Stimulated activated CD8-positive, alpha-beta memory T cell treated with anti-CD3 and anti-CD28 coated beads, Interleukin-7, amount 100 ng/mL, for 24 hours (primary cell): ENCODE measurements at places on chromosomes 2 and 18.

DNA sequence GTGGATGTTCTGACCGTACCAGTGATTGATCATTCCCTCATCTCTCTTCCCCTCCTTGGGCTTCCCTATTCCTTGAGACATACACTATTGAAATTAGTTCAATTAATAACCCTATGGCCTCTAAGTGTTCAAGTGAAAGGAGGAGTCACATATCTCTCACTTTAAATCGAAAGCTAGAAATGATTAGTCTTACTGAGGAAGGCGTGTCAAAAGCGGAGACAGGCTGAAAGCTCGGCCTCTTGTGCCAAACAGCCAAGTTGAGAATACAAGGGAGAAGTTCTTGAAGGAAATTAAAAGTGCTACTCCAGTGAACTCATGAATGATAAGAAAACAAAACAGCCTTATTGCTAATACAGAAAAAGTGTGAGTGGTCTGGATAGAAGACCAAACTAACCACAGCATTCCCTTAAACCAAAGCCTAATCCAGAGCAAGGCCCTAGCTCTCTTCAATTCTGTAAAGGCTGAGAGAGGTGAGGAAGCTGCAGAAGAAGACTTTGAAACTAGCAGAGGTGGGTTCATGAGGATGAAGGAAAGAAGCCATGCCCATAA lies 144.4 kb upstream of the LYPD6 start:
- DNase-seq = no peak

- DNase-seq = no peak
These were observed 293.9 kb downstream of the SATB2 start for GRCh38 chr2:199163613-199164458.

GRCh38 chr2:88735853-88736252 lies 44.4 kb downstream of the RPIA start:
- peak; percentile 12 for DNase-seq

GRCh38 chr2:190575263-190575662 lies 40.7 kb upstream of the NEMP2 start:
- no peak for DNase-seq

DNA sequence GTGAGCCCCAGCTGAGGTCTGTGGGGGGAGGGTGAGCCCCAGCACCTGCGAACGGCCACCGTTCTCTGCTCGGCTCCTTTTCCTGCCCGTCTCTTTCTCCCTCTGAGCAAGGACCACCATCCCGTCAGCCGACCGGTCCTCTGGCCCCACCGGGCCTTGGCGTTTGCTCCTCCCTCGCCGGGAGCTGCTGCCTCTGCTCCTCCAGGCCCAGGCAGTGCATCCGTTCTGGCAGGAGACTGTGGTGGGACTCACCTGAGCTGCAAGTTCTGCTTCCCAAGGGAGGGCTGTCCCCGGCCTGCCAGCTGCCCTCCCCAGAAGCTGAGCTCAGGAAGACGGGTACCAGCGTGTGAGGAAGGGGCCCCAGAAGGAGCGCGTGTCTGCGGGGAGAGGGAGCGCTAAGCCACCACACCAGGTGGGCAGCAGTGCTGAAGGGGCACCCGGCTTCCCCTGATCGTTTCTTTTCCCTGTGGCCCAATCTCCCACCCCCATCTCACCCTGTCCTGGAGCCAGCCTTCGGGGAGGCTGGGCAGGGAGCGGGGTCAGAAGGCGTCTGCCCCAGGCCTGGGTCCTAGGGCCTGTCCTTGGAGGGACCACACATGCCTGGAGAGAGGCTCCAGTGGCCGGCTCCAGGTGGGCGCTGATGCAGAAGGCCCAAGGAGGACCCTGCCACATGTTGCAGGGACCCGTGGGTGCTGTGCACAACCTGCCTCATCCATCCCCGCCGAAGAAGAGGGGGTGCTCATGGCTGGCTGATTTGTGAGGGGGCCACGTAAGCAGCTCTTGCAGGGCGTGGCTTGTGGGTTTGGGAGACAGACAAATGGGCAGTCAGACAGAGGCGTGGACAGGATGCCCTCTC lies 2.5 kb upstream of the RTP5 start:
- no peak for DNase-seq

- no peak for DNase-seq
These were observed 6.9 kb upstream of the CTDP1 start for GRCh38 chr18:79672490-79673276.

DNA sequence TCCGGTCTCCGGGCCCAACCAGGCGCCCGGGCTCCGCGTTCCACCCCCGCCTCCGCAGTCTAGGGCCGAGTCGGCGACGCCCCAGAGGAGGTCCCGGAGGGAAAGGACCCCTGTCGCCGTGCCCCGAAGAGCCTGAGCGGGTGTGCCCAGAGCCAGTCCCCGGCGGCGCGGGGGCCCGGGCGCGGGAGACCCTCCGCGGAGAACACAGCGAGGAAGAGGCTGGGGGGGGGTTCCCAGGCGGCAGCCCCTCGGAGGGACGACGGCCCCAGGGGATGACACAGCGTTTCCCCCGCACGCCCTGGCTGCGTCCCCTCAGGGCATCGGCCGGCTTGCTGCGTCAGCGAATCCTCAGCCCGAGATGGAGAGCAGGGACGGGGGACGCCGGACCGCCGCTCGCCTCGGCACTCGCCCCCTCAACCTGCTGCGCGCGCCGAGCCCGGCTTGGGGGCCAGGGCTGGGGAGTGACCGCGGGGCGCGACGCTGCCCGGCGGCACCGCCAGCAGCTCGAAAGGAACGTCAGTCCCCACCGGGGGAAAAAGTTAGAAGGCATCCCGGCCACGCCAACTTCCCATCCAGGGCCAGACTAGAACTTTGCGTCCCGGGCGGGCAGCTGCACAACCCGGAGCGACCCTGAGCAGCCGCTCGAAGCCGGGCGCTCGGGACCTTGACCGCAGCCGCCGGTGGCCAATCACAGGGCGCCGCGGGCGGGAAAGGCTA lies 711 bp downstream of the SFXN5 start:
- no peak for DNase-seq

GRCh38 chr18:21605213-21605612 lies 4.7 kb upstream of the ESCO1 start:
- DNase-seq = no peak

- no peak for DNase-seq
These were observed 945.1 kb upstream of the PIK3C3 start for GRCh38 chr18:41009926-41010325.

DNA sequence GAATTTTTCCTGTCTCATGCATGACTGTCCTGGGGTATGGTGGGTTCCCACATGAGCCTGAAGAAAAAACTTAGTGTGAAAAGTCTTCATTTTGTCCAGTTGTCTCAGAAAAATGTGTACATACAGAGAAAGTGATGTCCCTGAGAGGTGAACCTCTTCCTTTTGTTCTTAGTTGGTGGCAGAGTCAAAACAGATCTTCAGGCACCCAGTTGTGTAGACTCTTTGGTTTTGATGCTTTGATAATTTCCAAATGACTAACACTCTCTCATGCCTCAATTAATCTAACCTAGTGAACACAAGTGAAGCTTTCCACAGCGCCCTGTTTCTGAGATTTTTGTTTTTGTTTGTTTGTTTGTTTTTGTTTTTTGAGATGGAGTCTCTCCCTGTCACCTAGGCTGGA lies 273.5 kb downstream of the PIK3C3 start:
- DNase-seq = no peak

DNA sequence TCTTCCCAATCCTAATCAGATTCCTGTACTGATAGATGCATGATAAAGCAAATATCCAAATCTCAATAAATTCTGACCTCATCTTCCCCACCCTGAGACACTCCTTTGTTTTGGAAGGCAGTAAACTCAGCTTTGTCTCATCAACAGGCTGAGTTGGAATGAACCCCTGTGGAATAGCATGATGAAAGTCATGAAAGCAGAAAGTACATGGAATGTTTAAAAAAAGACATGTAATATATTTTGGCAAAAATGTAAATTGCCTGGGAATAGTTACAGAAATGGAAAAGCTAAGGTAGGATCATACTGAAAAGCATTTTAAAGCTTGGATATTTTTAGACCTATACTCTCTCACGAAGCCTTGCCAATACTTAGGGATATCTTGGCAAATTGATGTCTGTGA lies 468.7 kb upstream of the CDH7 start:
- DNase-seq = no peak

DNA sequence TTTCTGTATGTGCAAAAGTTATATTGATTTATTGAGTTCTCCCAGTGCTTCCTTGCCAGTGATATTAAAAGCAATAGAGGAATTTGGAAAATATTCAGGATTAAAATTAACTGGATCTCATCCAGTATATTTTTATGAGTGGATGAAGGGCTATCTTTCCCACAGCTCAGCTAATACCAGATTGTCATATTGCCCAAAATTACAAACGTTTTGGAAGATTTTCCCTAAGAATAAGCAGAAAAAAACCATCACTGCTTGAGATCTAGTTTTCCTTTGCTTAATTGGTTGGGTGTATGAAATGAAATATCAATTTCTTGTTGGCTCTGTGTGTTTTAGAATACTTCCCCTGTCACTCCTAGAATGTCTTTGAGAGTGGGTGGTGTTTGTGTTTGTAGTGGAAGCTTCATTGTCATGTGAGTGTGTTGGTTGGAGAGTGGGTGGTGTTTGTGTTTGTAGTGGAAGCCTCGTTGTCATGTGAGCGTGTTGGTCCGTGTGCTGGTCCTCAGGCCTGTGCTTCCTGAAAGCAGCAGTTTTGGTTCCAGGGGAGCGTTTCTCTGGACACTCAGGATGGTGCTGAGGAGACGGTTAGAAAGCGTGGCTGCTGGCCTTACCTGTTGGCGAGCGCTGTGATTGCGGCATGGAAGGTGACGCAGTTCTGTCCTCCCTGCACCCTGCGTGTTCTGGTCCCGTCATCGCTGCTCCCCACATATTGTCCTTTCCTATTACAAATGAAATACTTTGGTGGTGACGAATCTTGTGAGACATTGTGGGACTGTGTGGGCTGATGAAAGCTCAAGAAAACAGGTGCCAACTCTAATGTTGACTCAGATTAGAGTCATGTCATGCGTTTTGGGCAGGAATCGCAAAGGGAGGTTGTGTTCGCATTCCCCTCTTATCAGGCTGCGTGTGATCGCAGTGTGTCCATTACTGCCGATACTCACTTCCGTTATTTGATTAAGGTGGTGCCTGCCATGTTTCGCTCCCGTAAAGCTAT lies 12.4 kb downstream of the ASB1 start:
- peak; percentile 12 for DNase-seq

DNA sequence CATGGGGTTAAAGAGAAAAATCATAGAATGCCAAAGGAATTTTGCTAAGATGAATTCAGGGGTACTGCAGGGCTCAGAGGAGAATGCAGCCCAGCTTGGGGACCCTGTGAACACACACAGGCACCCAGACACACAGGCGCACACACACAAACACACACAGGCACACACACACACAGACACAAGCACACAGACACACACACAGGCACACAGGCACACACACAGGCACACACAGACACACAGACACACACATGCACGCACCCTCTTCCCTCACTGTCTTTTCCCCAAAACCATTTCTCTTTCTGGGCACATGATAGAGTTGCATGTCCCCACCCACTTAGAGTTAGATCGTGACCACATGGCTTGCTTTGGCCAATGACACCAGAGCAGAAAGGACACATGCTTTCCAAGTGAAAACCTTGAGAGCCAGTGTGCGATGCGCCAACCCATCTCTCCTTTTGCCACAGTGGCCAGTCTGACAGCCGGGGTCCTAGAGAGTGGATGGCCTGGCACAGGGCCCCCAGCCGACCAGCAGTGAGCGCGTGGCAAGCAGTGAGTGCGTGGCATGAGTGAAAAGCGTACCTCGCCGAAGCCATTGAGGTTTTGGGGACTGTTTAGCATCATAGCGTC lies 163.3 kb downstream of the KLHL29 start:
- DNase-seq = no peak

DNA sequence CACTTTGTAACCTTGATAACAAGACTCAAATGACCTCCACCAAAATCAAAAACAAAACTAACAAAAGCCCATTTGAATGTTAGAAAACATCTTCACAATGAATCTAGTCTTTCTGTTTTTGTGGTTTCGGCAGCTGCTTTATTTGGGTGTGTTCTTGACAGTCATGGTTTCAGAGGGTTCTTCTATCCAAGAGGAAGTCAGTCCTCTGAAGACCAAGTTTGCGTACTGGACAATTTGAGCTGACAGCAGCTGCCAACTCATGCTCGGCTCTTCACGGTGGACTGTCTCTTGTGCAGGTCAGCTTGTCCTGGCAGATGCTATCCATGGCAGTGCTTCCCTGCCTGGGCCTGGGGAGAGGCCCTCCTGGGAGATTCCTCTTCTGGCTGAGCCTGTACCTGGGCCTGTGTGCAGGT lies 91.0 kb downstream of the TMEM17 start:
- DNase-seq = no peak

GRCh38 chr2:101855776-101856175 lies 136.0 kb upstream of the IL1R2 start:
- DNase-seq = no peak

- no peak for DNase-seq
These were observed 38.6 kb upstream of the CHST9 start for GRCh38 chr18:27223526-27224291.

DNA sequence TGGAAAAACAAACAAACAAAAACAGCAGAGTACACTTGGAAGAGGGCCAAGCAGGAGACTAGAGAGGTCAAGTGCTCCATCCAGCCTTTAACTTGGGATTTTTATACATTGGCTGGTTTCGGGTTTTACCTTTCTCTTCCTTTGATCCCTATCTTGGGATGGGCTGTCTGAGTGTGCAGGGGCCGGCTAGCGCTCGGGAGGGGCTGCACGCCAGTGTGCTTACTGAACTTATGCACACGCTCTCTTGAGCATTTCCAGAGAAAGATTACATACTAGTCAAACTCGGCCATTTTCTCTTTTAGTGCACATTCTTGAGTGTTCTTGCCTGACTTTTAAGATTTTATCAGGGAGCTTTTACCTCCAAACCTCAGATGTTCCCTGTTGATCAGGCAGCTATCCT lies 707.8 kb downstream of the DSC3 start:
- no peak for DNase-seq

DNA sequence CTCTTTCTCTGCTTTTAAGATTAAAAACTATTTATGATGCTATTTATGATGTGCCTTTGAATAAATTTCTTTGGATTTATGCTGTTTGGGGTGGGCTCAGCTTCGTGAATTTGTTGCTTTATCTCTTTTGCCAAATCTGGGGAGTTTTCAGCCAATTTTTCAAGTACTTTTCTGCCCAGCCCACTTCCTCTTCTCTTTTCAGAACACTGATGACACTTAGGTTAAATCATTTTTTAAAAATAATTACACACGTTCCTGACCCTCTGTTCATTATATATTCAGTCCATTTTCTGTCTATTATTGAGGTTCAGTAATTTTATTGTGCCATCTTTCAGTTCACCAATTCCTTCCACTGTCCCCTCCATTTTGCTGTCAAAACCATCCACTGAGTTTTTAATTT lies 14.8 kb upstream of the BCL2L11 start:
- no peak for DNase-seq

GRCh38 chr2:9741110-9741509 lies 102.2 kb upstream of the TAF1B start:
- no peak for DNase-seq

DNA sequence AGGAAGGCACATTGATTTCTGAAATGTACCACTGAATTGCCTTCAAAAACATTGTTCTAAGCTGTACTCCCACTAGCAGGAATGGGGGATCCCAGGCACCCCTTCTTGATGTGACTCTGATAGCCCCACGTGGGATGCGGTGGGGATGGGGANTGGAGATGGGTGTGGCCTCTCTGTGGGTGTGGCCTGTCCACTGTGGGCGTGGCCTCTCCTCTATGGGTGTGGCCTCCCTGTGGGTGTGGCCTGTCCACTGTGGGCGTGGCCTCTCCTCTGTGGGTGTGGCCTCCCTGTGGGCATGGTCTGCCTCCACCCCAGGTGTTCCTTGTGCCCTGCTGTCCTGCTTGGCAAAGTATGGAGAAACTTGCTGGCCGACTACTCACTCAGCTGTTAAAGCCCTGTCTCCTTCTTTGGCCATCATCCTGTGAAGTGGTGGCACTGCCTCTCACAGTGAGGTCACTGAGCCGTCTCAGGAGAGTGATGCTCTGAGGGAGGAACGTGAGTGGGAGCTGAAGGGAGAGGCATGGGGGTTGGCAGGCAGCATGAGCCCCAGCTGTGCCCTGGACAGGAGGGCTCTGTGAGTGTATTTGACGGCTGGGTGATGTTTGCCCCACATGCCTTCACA lies 6.7 kb upstream of the PARD6G start:
- DNase-seq = no peak
